ENCODE measurements at places on chromosomes 13 and 19.

- no peaks in the 10 kb centered on the region for H3K27me3 ChIP-seq
- no peaks in the 10 kb centered on the region for H3K4me1 ChIP-seq
- no peak overlapping the region for H3K4me3 ChIP-seq
- H3K27ac ChIP-seq: no peak overlapping the region
- no peak for DNase-seq
- no peaks in the 10 kb centered on the region for H3K36me3 ChIP-seq
These were observed 4.3 kb downstream of the CSNK1A1L start for GRCh38 chr13:37101201-37101600.

- no peak for DNase-seq
- H3K36me3 ChIP-seq: no peaks in the 10 kb centered on the region
- peaks cover 2% of the 10 kb centered on the region for H3K4me1 ChIP-seq
- H3K27me3 ChIP-seq: no peaks in the 10 kb centered on the region
- no peak overlapping the region for H3K4me3 ChIP-seq
- no peak overlapping the region for H3K27ac ChIP-seq
These were observed 24.0 kb downstream of the GRIN2D start for GRCh38 chr19:48417421-48417820.

DNA sequence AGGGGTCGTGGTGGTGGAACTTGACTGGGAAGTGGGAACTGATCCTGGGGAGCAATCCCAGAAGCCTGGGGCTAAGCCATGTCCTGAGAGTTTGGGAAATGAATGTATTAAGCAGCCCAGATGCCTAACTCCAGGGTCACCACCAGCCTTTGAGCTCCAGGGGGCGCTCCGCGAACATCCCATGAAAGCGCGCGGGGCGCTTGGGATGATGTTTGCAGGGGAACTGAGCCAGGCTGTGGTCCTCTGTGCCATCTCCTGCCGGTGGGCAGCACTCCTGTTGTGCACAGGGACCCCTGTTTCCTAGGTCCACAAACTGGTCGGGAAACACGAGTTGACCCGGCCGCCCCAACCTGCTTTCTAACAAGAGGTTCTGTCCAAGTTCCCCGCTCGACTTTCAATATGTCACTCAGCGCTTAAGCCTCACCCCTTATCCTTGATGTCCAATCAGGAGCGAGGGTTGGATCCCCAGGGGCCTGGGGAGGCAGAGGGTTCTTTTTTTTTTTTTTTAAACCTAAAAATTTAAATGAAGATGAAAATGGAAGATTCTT, 14.4 kb downstream of the LEUTX start:
- H3K4me3 ChIP-seq: no peak overlapping the region
- DNase-seq: peak; percentile 42
- H3K36me3 ChIP-seq: no peaks in the 10 kb centered on the region
- H3K4me1 ChIP-seq: no peaks in the 10 kb centered on the region
- H3K27ac ChIP-seq: no peak overlapping the region

GRCh38 chr19:1167687-1168571, 6.1 kb downstream of the SBNO2 start:
- no peak for DNase-seq
- H3K27ac ChIP-seq: no peak overlapping the region
- H3K4me3 ChIP-seq: no peak overlapping the region
- H3K4me1 ChIP-seq: peaks cover 50% of the 10 kb centered on the region
- peaks cover 7% of the 10 kb centered on the region for H3K36me3 ChIP-seq

DNA sequence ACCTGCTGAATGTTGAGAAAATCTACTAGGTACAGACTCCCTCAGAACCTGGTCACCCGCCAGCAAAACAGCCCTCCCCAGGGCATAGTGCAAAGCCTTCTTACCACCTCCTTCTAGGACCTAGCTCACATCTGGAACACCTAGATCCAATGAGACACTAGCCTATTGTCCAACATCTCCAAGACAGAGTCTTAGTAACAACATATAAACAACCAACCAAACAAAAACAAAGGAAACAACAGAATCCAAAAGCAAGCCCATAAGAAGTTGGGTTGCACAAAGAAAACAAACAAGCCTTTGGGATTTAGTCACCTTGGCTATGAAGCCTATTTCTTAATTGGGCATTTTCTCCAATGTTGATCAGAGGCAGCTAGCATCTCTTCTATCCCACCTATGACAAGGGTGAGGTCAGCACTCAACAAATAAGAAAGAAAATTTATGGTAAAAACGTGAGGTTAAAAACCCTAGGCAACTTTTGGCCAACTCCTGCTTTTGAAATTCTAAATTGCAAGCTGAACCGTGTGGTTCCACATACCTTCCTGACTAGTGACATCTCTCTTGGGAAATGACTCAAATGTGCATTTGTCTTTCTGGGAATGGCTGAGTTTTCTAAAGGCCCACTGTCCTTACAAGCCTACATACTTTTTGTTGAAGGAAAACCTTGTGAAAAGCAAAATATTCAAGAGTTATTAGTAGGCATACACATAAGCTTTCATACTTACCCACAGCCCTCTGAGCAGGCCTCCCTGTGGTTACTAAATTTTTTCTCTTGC, 66.7 kb downstream of the FAM216B start:
- no peaks in the 10 kb centered on the region for H3K27me3 ChIP-seq
- no peaks in the 10 kb centered on the region for H3K4me1 ChIP-seq
- no peak overlapping the region for H3K4me3 ChIP-seq
- H3K36me3 ChIP-seq: no peaks in the 10 kb centered on the region

DNA sequence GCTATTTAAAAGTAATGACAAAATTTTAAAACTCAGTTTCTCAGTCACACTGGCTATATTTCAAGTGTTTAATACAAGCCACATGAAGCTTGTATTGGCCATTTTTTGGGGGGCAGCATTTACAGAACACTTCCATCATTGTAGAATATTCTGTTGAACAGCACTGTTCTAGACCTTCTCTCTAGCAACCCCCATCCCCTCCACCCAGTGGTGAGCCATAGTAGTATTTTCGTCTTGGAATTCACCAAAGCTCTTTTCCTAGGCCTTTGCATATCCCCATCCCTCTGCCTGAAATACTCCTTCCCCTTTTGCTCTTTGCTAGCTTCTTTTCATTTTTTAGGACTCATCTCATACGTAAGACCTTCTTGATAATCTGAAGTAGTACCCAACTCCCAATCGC, 99.5 kb downstream of the ZC3H13 start:
- H3K27me3 ChIP-seq: no peaks in the 10 kb centered on the region
- H3K4me1 ChIP-seq: no peaks in the 10 kb centered on the region
- DNase-seq: no peak
- H3K36me3 ChIP-seq: peaks cover 2% of the 10 kb centered on the region
- H3K27ac ChIP-seq: no peak overlapping the region

GRCh38 chr13:28566283-28566682, 71.4 kb upstream of the FLT1 start:
- no peak overlapping the region for H3K4me3 ChIP-seq
- H3K27me3 ChIP-seq: no peaks in the 10 kb centered on the region
- no peaks in the 10 kb centered on the region for H3K36me3 ChIP-seq
- DNase-seq: no peak

DNA sequence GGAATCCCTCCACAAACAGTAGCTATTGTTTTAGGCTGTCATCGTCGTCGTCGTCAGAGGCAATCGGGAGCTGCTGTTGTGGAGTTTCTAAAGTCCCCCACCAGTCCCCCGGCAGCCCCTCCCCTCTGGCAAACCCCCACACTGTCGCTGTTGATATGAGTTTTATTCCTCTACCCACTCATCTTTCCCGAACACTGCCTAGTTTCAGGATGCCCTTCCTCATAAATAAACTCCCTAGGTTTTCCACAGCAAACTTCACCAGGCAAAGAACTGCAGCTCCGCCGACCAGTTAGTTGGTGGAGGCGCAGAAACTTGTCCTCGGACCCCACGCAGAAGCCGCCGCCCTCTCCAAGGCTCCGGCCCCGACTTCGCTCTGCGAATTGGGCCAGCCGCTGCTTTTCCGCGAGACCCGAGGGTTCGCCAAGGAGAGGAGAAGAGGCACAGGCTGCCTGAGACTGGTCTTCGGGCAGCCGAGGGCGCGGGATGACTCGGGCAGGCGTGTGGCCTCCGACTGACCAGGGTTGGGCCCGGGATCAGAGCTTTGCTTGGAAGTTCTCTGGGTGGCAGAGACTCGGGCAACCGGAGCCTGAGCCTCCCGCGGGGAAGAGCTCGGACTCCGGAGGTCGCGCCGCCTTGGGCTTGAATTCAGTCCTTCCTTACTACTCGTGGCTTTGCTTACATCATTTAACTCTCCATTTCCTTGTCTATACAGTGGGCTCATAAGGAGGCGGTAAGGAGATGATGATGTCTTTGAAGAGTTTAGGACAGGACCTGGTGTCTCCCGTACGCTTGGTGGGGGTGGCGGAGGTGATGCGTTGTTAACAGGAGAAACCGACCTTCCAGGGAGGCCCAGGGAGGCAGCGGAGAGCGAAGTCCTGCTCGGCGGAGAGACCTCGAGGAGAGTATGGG, 7.9 kb downstream of the PDX1 start:
- DNase-seq: no peak
- no peaks in the 10 kb centered on the region for H3K36me3 ChIP-seq
- H3K4me3 ChIP-seq: no peak overlapping the region
- H3K27me3 ChIP-seq: peaks cover 82% of the 10 kb centered on the region
- peaks cover 3% of the 10 kb centered on the region for H3K4me1 ChIP-seq
- H3K27ac ChIP-seq: no peak overlapping the region

DNA sequence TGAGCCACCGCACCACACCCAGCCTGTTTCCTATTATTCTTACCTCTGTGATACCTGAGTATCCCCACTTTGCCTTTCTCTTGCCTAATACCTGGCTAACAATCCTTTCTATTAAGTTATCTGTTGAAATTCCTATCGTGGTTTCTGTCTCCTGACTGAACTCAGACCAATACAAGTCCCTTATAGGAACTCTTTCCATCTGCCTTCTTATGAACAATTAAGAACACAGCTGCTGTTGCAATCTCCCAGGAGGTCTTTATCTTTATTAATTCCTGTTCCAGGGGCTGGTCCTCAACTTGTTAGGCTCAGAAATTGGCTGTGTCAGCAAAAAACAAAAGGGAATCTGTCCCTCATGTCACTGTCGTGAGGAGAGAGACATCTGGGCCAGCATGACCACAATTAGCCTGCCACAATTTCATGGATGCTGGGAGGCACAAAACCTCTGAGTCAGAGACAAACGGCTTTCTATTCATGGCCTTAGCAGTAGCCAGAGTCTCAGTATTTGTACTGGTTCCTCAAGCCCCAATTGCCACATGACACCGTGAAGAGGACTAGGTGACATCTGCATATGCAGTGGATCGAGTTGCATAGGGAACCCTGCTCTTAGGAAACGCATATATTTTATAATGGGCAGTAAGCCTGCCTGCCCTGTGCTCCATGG, 58.2 kb downstream of the NUFIP1 start:
- H3K36me3 ChIP-seq: no peaks in the 10 kb centered on the region
- H3K4me3 ChIP-seq: no peak overlapping the region
- DNase-seq: peak; percentile 44
- H3K27me3 ChIP-seq: no peaks in the 10 kb centered on the region
- H3K4me1 ChIP-seq: peaks cover 5% of the 10 kb centered on the region

- no peak for DNase-seq
- H3K4me1 ChIP-seq: no peaks in the 10 kb centered on the region
- no peak overlapping the region for H3K27ac ChIP-seq
- no peaks in the 10 kb centered on the region for H3K27me3 ChIP-seq
- no peak overlapping the region for H3K4me3 ChIP-seq
These were observed 108.9 kb downstream of the RBM26 start for GRCh38 chr13:79297128-79297527.

DNA sequence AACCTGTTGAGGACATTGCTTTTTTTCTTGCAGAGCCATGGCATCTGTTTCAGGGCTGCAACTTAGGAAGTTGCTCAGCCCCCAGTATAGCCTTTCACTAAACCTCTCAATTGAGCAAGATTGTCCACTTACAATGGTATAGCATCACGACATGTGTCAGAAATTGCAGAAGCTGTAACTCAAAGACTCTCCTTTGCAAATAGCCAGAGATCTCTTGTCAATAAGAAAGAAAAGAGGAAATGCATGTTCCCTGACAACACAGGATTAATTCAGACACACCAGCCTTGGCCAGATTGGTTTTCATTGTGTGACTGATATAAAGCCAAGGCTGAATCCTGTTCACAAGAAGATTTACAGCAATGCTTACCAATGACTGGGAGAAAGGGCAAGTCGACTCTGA, 38.7 kb upstream of the CYSLTR2 start:
- no peak overlapping the region for H3K27ac ChIP-seq
- H3K36me3 ChIP-seq: no peaks in the 10 kb centered on the region
- H3K4me1 ChIP-seq: no peaks in the 10 kb centered on the region
- no peak overlapping the region for H3K4me3 ChIP-seq

DNA sequence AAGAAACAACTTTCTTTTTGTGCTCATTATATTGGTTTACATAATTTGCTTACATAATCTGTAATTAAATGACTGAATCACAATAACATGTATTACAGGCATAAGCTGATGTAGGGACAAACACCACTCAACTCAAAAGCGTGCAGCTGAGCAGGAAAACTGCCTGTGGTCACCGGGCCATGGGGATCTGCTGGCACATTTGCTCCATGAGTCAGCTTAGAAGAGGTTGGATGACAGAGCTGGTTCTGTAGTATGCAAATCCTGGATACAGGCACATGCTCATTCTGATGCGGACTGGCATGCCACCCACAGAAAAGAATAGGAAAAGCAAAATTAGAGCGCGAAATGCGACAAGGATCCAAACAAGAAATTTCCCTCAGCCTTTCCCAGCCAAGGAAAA, 128.6 kb downstream of the USP12 start:
- no peaks in the 10 kb centered on the region for H3K36me3 ChIP-seq
- no peak overlapping the region for H3K4me3 ChIP-seq
- H3K27ac ChIP-seq: no peak overlapping the region
- DNase-seq: peak; percentile 85
- peaks cover 27% of the 10 kb centered on the region for H3K4me1 ChIP-seq
- H3K27me3 ChIP-seq: no peaks in the 10 kb centered on the region

- H3K4me1 ChIP-seq: peaks cover 11% of the 10 kb centered on the region
- H3K27me3 ChIP-seq: no peaks in the 10 kb centered on the region
- DNase-seq: no peak
- peak overlapping the region; percentile 57 for H3K27ac ChIP-seq
- H3K36me3 ChIP-seq: peaks cover 5% of the 10 kb centered on the region
These were observed 91.3 kb downstream of the USP12 start for GRCh38 chr13:27080018-27080948.

- DNase-seq: no peak
- no peak overlapping the region for H3K27ac ChIP-seq
- no peak overlapping the region for H3K4me3 ChIP-seq
- H3K4me1 ChIP-seq: peaks cover 11% of the 10 kb centered on the region
These were observed 1.5 kb downstream of the MAP4K1 start for GRCh38 chr19:38616265-38616664.

- no peak overlapping the region for H3K27ac ChIP-seq
- no peaks in the 10 kb centered on the region for H3K4me1 ChIP-seq
These were observed 207.6 kb downstream of the DNAJC15 start for GRCh38 chr13:43230989-43231388.

DNA sequence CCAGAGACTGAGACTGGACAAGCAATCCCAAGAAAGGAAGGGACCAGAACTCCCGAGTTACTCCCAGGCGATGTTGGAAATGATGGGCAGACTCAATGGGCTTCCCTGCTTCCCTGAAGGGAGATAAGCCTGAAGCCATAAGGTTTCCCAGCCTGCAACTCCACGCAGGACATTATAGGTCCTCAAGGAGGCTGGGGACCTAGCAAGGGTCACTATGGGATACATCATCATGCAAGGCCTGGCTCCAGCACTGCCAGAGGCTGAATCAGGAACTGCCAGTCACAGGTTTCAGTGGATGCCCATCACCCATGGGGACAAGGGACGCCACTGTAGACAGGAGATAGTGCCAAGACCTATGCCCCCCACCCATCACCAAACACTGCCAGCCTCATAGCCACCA, 338.7 kb downstream of the IRS2 start:
- no peak overlapping the region for H3K27ac ChIP-seq
- no peaks in the 10 kb centered on the region for H3K36me3 ChIP-seq
- no peaks in the 10 kb centered on the region for H3K4me1 ChIP-seq
- H3K27me3 ChIP-seq: no peaks in the 10 kb centered on the region
- no peak for DNase-seq
